ENCODE measurements at places on chromosomes 16 and 17.

- no peak for DNase-seq
These were observed 858 bp downstream of the SKAP1 start for GRCh38 chr17:48429156-48429555.

DNA sequence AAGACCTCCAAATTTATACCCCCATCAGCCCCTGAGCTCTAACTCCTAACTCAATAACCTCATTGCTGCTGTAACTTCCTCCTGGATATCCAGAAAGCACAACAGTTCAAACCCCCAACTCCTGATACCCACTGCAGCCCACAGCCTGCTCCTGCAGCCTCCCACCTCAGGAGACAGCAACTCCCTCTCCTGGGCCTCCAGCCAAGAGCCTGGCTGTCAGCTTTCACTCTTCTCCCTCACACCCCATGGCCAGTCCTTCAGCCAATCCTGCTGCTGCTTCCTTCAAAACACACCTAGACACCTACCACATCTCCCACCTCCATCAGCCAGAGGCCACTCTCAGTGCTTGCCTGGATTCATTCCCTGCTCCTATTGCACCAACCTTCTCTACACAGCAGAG lies 5.4 kb downstream of the GINS2 start:
- DNase-seq = no peak

GRCh38 chr16:49494474-49494873 lies 120.9 kb downstream of the C16orf78 start:
- no peak for DNase-seq

GRCh38 chr17:82893779-82894178 lies 54.0 kb upstream of the ZNF750 start:
- no peak for DNase-seq

- DNase-seq = no peak
These were observed 32.5 kb upstream of the ITGAX start for GRCh38 chr16:31322500-31322899.

- DNase-seq = no peak
These were observed 123.9 kb downstream of the SDK2 start for GRCh38 chr17:73520369-73520761.

GRCh38 chr16:30784215-30784614 lies 2.8 kb downstream of the ZNF629 start:
- DNase-seq = no peak

- DNase-seq = no peak
These were observed 213.9 kb downstream of the MRTFB start for GRCh38 chr16:14284930-14285512.

- no peak for DNase-seq
These were observed 15.1 kb downstream of the NQO1 start for GRCh38 chr16:69711115-69711740.

DNA sequence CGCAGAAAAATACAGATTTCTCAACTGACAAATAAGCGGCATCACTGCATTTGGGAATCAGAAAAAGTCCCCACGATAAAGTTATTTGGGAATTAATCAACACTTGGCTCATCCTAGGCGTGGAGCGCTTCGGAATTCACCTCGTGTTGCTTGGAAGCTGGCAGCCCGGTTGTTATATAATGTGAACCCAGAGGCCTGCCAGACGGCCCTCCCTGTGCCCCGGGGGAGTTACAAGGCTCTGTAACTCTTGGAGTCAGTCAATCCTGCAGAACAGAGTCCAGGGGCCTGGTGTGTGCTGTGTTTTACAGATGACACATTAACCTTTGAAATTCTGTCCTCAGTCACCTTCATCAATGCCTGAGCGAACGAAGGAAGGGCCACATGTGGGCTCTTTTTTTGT lies 111.1 kb downstream of the PITPNC1 start:
- DNase-seq = no peak

DNA sequence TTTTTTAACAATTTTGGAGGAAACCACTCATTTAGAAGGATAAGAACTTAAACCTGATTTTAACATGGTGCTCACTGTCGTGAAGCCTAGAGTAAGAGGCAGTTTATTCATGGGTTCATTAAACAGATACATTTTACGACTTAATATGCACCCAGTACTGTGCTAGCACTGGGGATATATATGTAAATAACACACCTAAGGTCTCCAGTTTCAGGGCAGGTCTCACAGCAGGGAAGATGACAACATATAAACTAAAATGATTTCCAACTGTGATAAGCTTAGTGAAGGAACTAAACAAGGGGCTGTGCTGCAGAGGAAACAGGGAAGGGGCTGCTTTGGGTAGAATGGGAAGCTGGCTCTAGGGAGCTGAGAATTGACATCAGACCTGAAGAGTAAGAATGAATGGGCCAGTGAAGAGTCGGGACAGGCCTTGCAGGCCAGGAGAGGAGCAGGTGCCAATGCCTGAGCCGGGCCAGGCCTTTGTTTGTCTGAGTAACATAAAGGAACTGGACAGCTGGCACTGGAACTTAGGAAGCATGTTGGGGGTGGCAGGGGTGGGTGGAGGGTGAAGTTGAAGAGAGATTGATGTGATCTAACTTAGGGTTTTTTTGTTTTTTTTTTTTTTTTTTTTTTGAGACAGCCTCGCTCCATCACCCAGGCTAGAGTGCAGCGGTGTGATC lies 12.1 kb downstream of the NT5M start:
- DNase-seq = no peak

DNA sequence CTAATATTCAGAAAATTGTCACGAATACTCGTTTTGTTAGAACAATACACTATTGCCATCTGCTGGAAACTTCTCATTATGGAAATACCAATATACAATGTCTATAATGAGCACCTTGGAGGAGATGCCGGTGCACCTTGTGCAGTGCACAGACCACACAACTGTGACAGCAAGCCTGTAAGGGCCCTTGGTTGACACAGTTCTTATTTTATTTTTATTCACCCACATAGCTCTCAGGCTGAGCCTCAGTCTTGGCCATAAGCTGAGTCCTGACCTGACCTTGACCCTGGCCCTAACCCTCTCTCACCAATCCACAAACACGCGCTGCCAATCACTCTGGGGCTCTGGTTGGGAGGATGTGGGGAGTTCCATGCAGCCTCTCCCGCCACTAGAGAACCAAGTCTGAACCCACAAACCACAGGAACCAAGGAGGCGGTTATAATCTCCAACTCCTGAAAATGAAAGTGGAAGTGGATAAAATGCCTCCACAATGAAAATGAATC lies 7.6 kb downstream of the AIPL1 start:
- no peak for DNase-seq

DNA sequence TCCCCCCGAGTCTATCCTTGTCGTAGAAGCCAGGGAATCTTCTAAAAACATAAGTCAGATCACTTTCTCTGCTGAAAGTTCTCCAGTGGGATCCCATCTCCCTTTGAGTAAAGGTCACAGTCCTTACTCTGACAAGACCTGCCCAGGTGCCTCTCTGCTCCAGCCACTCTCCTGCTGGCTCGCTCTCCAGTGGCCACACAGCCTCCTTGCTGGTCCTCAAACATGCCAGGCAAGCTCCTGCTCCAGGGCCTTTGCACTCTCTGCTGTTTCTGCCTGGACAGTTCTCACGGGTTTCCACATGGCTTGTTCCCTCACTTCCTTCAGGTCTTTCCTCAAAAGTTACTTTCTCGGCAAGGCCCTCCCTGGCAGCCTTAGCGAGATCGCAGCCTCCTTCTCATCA lies 3.4 kb downstream of the B9D1 start:
- no peak for DNase-seq

GRCh38 chr16:68387301-68387700 lies 61.0 kb downstream of the SMPD3 start:
- no peak for DNase-seq

- DNase-seq = no peak
These were observed 406.5 kb downstream of the SHISA9 start for GRCh38 chr16:13307851-13308250.

- no peak for DNase-seq
These were observed 33.2 kb downstream of the GPRC5B start for GRCh38 chr16:19851476-19851875.

DNA sequence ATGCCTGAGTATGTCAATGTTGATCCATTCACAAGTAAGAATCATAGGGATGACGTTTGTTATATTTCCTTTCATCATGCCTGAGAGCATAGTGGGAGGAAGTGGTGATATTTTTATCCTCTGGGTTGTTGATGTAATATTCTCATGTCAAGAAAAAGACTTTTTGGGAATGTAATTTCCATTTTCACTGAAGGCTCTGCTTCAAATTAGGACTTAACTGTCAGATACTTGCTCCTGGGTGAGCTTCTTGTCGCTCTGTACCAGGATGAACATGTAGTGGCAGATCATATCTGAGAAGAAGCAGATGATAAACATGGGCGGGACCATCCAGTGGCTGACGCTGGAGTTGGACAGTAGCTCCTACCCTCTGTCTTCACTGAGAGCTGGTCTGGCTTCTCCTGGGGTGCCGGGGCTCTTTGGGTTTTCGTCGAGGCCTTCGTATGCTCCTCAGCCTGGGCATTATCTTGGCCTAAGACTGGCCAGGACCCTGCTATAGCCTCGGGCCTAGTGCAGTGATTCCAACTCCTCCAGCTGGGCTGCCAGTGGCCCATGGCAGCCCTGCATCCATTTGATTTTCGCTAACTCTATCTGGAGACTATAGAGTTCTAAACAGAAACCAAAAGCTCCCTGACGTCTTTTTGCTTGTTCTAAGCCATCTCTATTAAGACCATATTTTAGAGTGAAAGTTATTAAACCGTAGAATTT lies 19.7 kb downstream of the CYB5B start:
- DNase-seq = no peak

GRCh38 chr16:67868290-67868689 lies 4.6 kb upstream of the EDC4 start:
- no peak for DNase-seq

DNA sequence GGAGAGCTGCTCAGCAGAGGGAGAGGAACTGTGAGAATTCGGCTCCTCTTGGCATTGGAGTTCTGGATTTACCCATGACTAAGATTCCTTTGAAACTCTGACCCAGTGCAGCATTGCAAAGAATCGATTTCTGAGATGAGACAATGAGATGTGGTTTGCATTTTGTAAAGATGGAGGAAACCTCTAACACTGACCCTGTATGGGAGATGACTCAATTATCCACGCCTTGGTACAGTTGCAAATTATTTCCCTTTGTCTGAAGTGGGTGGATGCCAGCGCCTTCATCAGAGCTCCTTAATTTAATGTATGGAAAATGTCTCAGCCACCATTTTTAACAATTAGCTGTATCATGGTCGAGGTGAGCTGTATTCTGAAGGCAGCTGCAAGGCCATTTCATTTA lies 53.4 kb downstream of the NUP93 start:
- DNase-seq = no peak

GRCh38 chr17:31586946-31587345 lies 195.5 kb downstream of the RAB11FIP4 start:
- DNase-seq = no peak

DNA sequence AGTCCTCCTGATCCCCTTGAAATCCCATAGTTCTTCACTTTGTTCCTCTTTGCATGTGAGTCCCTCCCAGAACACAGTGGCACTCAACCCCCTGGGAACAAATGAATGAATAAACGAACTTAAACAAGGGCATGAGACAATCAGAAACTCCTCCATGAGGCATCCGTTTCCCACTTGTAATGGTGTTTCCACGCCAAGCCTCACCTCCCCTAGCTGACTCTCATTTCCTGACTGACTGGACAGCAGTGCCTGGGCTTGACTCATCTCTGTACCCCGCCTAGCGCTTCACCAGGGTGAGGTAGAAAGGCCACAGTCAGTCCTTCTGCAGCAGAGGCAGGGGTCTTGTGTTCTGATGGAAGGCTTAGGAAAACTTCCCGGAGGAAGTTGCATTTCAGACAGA lies 14.2 kb downstream of the KIF1C start:
- no peak for DNase-seq

GRCh38 chr17:41518789-41519449 lies at the start of gene KRT15:
Gene KRT15, minus strand, starts transcription at chr17:41518890. Its CDS starts 63 bp downstream, at chr17:41518827.
- DNase-seq = no peak

DNA sequence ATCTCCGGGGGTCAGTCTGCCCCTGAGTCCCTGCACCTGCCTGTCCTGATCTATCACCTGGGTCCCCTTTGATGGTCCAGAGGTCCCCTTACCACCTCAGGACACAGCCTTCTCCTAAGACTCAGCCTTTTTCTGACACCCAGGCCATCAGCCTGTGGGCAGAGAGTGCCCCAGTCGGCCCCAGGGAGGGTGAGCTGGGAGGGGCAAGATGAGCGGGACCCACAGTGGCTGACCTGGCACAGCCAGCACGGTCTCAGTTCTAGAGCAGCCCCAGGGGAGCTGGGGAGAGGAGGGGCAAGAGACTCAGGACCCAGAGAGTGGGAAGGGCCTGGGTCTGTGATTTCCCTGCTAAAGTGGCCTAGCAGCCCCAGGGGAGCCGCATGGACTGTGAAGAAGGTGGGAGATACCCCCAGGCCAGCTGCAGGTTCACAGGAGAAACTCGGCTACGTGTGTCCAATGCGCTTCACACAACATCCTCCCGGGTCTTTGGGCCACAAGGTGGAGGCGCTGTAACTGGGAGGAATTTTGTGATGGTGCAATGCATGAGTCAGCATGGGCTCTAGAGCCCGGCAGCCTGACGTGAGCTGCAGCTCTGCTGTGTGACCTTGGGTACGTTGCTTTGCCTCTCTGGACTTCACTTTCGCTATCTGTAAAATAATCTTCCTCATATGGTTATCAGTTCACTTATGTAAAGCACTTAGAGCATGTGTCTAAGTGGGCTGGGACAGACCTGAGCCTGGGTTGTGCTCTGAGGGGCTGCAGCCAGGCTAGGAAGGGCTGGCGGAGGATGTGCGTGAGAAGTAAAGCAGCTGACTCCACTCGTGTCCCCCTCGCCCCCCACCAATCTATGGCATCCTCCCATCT lies 67.2 kb upstream of the LHX1 start:
- DNase-seq = no peak

- DNase-seq = no peak
These were observed 76.7 kb downstream of the HLF start for GRCh38 chr17:55341432-55341831.

DNA sequence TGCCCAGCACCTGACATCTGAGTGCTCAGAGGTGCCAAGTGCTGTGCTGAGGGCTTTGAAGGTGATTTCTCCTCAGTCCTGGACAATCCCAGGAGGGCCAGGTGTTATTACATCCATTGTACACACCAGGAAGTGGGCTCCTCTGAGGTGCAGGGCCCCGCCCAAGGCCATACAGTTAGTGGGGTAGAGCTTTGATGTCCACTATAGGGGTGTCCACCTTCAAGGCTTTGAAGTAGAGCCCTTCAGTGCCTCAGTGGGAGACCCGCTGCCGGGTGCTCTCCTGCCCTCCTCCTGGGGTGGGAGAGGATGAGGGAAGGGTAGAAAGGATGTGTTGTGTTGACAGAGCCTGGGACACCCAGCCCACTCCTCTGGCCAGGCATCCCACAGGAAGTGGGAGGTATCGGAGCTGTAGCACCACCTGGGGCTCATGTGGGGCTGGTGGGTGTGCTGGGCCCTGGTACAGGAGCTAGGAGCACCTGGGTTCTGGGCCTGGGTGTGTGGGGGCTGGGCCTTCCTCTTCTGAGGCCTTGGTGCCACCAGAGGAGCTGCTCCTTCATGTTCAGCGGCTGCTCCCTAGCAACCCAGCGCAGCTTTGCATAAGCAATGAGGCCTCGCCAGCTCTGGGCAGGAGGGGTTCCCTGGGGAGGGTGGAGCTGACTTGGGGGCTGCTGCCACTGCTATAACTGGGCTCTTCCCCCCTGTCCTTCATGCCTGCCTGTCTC lies 7.4 kb downstream of the LASP1 start:
- no peak for DNase-seq

All from LoVo (cell line).